Right atrium auricular region (tissue), 2 donors: ENCODE measurements at places on chromosomes 5 and 9. TPM values are rescaled to one million over a fixed set of nuclear protein-coding genes. Genes with fewer than 3 reads are reported as not detected.

DNA sequence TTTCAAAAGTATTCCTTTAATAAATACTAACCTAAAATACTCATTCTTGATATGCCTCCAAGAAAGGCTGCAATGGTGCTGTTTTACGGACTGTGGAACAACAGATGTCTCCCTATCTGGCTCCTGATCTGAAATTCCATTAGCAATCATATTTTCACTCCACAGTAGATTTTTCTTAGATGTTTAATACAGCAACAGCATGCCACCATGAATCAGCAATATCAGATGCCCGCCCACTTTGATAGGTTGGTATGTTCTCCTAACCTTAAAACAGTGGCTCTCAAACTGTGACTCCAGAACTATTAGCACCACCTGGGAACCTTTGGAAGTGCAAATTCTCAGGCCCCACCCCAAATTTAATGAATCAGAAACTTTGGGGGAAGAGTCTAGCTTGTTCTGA, 110.2 kb downstream of the MLLT3 start:
- no peak for DNase-seq

GRCh38 chr5:3827624-3828023, 232.0 kb downstream of the IRX1 start:
- DNase-seq: no peak

- no peak for DNase-seq
Measured at GRCh38 chr5:19886123-19886917, 101.7 kb downstream of the CDH18 start.

- DNase-seq: no peak
Measured at GRCh38 chr5:66658516-66658915, 62.3 kb downstream of the MAST4 start.

GRCh38 chr5:112546946-112547592, 128.0 kb upstream of the EPB41L4A start:
- no peak for DNase-seq

GRCh38 chr5:149940941-149941644, 3.5 kb downstream of the PDE6A start:
- DNase-seq: no peak

GRCh38 chr9:35755071-35755470, 995 bp upstream of the MSMP start:
- no peak for DNase-seq

DNA sequence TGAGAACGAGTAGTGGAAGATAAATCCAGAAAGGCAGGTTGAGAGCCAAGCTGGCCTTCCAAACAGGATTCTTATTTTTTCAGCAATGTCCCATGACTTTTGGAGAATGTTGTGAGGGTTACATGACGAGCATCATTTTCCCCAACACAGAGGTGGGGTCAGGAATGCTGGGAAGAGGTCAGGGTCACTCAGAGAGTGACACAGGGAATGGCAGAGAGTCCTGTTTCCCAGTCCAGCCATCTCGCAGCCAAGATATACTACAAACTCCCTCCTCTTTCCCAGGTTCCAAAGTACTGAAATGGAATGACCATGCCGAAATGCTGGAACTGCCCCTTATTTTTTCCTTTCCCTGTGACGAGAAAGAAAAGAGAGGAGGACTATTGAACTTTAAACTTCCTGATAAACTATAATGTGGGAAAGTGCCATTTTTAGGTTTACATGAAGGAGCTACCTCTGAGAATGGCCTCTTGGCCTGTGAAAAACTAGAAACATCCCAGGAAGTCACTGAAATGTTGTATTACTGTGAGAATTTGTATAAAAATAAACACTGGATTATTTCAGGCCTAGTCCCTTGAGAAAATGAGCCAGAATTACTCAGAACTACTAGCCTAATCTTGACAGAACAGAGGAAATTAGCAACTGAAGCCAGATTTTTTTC, 420.4 kb downstream of the CETN3 start:
- no peak for DNase-seq

GRCh38 chr5:109812698-109813097, 123.0 kb downstream of the MAN2A1 start:
- DNase-seq: no peak

- DNase-seq: no peak
Measured at GRCh38 chr5:97067296-97067850, 75.0 kb downstream of the LIX1 start.

GRCh38 chr5:134552301-134552700, 26.8 kb downstream of the JADE2 start:
- DNase-seq: peak; percentile 97

GRCh38 chr9:13719446-13719845, 440.0 kb upstream of the MPDZ start:
- DNase-seq: no peak

DNA sequence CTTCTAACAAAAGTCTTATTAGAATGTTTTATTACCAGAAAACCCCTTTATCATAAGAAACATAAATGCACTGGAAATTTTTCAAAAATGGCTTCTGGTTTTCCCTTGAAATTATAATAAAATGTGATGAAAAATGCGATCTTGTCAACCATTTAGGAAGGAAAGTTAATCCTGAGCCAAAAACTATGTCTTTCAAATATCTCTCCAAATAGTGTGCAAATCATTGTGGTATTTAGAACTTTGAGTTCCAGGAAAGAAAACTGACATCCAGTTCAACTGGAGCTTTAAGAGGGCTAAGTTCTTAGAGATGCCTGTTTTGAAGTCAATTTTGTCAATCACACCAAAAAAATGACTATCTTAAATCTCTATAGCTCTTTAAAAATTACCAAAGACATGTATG, 425.4 kb downstream of the DNAH5 start:
- no peak for DNase-seq

DNA sequence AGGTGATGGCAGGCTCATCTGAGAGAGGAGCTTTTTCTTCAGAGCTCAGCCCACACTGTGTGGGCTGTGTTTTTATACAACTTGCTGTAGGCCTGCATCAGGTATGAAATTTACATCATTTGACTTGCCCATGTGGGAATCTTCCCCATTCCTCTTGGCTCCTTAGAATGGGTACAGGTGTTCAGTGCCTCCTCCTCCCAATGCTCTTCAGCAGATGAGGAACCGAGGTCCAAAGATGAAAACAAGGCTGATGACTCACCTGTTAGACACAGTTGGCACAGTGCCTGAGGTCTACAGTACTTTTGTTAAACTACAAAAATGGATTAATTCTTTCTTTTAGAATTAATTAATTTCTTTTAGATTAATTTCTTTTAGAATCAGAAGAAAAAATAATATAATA, 20.8 kb downstream of the PAPPA start:
- no peak for DNase-seq

Gene MFAP3
- 34.3 TPM for total RNA-seq

Gene PCDHB15
- 3.2 TPM for total RNA-seq

Gene CDX1
- total RNA-seq: not detected
